MG63 (cell line): ENCODE measurements at places on chromosomes 5 and 9.

GRCh38 chr5:113162208-113162607, 185.6 kb downstream of the DCP2 start:
- DNase-seq: no peak

DNA sequence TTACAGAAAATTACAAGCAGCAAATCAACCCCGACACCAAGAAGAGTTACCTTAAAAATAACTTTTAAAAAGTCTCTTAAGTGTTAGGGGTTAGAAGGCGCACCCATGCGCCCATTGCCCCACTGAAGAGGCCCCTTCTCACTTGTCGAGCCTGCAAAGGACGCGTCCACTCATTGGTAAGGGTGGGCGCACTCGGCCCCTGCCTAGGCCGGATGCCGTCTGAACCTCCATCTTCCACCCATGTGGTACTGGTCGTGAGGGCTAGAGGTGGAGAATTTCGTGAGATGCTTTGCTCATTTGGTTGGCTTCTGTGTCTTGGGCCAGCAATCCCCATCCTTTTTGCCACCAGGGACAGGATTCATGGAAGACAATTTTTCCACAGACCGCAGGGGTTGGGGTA, 27.5 kb upstream of the LRRC14B start:
- DNase-seq: no peak

DNA sequence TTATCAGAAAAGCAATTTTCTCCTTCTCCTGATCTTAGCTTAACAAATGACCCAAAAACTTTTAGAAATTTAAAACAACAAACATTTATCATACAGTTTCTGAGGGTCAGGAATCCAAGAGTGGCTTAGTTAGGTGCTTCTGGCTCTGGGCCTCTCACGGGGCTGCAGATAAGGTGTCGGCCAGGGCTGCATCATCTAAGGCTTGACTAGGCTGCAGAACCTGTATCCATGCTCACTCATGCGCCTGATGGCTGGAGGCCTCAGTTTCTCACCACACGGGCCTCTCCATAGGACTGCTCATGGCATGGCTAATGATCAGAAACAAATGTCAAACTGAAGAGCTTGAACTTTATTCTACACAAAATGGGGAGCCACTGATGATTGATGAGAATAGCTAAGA, 210.0 kb downstream of the SEC61B start:
- no peak for DNase-seq

- no peak for DNase-seq
Observed at GRCh38 chr9:137493364-137494103, 34.4 kb upstream of the NSMF start.

DNA sequence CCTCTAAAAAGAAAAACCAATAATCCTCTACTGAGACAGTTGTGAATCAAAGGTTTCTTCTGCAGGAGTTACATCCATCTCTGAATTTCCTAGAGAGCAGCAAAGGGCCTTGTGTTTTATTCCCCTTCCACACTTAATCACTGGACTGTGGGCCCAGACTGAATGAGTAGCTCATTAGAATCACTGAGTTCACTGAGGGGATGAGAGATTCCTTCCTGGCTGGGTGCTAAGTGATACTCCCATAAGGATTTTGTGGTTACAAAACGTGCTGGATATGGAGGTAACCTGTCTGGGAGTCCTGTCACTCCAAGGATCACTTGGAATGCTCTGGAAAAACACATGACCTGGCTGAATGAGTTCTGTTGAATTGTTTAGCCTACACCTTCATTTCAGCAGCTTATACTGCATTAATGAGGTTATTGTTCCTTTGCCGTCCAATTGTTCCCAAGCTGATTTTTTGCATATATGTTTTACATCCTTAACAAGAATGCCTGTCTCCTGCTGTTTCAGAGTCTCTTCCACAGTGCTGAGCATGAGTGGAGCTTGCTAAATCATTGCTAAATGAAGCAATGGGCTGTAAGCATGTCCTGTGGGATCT, 82.9 kb downstream of the MEF2C start:
- no peak for DNase-seq

GRCh38 chr5:78001197-78001596, 225.1 kb upstream of the TBCA start:
- no peak for DNase-seq
